HuH-7.5 (cell line): ENCODE measurements at places on chromosomes 3 and 15.

DNA sequence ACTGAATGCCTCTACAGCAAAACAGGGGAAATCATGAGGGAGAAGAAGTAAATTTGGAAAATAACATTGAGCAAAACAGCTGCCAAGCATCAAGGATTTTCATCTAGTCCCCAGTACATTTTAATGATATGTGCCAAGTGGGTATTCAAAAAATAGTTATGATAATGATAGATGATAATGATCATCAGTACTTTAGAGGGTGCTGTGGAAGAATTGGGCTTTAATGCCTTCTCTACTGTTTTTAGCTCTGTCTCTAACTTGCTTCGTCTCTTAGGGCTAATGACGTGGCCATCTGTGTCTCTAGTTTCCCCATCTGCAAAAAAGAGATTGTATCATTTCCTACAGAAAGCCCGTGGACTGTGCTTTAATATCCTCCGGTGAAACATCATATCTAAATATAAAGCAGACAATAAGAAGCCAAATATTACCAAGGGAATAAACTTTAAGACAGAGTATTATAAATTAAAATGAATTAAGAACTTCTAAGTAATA is 10.2 kb upstream of the FSIP1 start:
- DNase-seq = no peak

DNA sequence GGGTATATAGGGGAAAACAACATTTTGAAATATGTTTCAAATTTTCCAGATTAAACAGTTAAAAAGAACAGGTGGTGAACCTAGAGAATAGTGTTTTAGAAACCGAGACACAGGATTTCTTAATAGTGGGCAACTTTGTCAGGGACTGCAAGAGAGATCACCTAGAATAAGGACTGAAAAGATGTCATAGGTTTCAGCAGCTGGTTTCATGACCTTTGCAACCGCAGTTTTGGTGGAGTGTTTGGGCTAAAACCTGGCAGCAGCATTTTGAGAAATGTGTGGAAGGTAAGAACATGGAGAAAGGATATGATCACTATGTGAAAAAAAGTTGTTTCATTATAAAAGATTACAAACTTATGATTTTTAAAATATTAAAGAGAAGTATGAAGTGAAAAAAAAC is 34.9 kb downstream of the PRKCI start:
- DNase-seq = no peak

DNA sequence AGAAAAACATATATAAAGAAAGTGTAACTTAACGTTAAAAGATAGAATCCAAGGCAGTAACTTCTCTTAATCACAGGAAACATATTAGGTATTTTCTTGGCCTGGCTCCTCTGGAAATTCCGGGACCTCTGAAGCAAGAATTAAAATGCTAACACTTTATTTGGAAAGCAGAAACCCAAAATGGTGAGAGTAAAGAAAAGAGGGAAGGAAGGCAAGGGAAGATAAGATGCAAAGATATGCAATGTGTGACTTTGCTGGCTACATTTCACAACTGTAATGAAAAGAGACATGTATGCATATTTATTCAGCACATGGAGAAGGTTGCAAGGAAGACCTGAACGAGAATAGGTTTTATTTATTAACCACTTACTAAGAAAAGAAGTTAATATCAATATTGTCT is 372.5 kb downstream of the TBL1XR1 start:
- no peak for DNase-seq

DNA sequence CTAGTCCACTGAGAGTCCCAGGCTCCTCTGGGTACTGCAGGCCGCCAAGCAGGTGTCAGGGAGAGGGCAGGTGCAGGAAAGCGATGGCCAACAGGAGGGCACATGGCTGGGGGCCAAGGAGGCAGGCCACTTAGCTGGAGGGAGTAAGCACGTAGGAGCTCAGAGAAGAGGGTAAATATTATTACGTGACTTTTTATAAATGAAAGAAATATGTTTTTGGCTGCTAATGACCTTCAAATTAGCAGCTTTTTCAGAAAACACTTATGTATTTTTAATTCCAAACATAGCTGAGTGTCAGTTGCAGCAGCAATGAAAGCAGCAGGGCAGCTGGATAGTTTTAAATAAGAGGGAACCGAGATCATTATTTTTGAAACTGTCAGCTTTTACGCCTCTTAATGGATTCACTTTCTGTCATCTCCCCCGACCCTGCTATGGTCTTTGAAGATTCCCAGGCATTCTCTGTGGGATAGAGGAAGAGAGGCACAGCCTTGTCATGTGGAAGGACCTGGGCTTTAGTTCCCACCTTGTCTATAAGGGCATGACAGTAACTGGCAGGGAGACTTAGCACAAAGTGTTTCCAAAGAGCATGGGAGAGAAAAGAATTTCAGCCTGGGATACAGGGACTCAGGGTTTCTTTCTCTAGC is 477.1 kb downstream of the EPHB1 start:
- no peak for DNase-seq

- no peak for DNase-seq
Observed at GRCh38 chr15:74832826-74833225, 6.4 kb downstream of the CPLX3 start.

GRCh38 chr15:48627260-48627940 is 18.1 kb downstream of the FBN1 start:
- DNase-seq = no peak

DNA sequence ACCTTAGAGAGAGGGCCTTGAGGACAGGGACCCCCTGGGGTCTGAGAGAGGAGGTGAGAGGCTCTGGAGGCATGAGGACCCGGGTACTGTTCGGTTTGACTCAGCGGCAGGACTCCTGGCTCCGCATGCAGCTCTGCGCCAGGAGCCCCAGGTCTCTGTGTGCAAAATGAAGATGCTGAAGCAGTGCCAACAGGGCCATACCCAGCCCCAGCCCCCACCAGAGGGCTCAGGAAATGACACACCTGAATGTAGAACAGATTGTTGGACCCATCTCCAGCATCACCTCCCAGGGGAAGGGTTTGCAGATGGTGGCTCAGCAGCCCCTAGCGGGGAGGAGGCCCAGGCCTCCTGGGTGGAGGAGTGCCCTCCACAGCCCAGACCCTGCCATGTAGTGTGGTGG is 30.2 kb downstream of the EPHB3 start:
- DNase-seq = no peak

GRCh38 chr15:96858694-96859093 is 528.2 kb downstream of the NR2F2 start:
- no peak for DNase-seq

GRCh38 chr15:79394231-79394630 is 37.9 kb upstream of the MINAR1 start:
- DNase-seq = no peak

DNA sequence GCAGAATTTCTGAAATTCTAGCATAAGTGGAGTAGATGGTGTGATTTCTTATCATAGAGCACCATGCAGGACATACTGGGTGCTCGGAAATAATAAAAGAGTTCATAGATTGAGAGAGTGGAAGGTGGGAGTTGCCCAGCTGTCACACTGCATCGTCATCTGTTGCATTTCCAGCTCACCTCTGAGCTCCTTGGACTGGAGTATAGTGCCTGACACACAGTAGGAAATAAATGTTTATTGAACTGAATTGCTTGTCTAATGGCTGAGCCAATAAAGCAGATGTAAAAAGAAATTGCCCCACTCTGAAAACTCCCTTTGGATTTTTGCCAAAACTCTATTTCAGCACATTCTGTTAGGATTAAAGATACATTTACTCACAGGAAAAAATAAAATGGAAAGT is 108.9 kb upstream of the UBE2E1 start:
- DNase-seq = no peak

- DNase-seq = no peak
Observed at GRCh38 chr3:159664006-159664405, 324.6 kb upstream of the IL12A start.

- no peak for DNase-seq
Observed at GRCh38 chr3:67016522-67017080, 18.5 kb downstream of the KBTBD8 start.

- no peak for DNase-seq
Observed at GRCh38 chr15:99429681-99430081, 136.1 kb upstream of the MEF2A start.

- DNase-seq = no peak
Observed at GRCh38 chr3:69439643-69440270, 53.9 kb upstream of the FRMD4B start.

DNA sequence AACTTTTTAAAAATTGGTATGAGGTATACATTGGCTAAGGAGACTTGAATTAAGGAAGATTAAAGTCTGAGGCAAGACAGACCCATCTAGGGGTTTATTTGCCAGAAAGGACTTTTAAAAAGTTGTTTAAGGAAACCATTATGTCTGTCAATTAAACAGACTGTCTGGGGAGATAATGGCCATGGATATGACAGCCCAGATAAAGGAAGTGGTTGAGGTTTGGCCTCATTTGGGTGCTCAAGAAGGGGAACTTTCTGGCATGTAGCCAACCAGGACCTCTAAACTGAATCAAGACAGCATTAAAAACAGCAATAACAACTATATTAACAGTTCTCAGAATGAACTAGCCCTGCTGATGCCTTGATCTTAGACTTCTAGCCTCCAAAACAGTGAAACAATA is 9.9 kb upstream of the CD200R1L start:
- DNase-seq = no peak
